DND-41 (cell line): ENCODE measurements at places on chromosomes 6 and 20.

DNA sequence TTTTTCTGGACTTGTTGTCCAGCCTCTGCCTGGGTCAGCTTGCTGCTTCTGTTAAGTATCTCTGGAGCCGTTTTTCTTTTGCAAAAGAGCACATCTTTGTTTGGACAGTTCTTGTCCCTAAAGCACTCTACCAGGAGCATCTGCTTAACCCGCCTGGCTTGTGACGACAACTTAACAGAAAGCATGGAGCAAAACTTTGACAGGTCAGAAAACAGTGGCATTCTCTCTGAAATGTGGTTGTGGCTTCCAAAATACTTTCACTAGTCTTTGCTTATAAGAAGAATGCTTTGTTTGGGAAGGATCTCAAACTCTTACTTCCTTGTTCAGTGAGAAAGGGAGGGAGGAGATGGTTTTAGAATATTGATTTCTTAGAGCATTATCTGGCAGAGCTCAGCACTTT is 47.6 kb downstream of the CD109 start:
- DNase-seq = no peak

DNA sequence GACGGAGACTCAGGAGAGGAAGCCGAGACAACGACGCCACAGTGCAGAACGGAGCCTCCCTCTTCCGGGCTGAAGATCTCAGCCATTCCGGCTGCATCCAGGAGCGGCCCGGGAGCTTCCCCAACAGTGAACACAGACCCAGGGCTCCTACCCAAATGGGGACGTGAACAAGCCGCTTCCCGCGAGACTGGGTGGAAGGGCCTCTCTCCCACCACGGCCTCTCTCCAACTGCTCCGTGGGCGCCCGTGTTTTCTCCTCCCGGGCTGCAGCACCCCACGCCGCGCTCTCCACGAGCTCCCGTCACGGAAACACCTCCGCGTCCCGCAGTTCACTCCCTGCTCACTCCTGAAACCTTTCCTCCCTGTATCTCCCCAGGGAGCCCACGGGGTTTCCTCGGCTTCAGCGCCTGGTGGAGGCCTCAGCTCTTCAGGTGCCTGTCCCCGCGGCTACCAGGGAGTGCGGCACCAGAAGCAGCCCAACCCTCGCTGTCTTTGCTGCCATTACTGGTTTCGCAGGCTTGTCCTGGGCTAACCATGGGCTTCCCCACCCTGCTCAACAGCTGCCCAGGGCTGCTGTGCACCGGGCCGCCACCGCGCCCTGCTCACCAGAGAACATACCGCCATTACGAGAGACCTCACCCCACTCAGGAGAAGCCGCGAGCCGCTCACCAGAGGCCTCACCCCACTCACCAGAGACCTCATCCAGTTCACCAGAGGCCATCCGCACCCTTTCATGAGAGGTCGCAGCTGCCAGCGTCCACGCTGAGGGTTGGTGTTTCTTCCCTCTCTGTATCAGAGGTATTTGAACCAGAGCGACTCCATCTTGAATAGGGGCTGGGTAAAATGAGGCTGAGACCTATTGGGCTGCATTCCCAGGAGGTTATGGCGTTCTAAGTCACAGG is 922.8 kb downstream of the QKI start:
- DNase-seq = no peak

DNA sequence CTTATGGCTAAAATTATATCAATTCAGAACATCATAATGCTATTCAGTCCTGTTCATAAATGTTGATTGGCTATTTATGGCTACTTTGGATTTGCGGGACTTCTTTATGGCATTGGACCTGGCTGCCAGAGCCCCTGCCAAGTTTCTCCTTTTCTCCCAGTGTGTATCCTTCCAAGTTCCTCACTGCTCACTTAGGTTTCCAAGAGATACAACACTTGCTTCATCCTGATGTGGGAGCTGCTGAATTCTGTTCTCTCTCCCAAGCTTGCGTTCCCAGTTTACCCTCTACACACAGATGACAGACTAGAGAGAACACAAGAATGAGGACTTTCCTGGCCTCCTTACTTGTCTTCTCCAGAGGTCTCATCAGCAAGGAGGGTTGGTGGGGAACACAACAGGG is 18.4 kb upstream of the DAAM2 start:
- no peak for DNase-seq

- no peak for DNase-seq
Measured at GRCh38 chr6:968791-969190, 275.9 kb upstream of the EXOC2 start.

DNA sequence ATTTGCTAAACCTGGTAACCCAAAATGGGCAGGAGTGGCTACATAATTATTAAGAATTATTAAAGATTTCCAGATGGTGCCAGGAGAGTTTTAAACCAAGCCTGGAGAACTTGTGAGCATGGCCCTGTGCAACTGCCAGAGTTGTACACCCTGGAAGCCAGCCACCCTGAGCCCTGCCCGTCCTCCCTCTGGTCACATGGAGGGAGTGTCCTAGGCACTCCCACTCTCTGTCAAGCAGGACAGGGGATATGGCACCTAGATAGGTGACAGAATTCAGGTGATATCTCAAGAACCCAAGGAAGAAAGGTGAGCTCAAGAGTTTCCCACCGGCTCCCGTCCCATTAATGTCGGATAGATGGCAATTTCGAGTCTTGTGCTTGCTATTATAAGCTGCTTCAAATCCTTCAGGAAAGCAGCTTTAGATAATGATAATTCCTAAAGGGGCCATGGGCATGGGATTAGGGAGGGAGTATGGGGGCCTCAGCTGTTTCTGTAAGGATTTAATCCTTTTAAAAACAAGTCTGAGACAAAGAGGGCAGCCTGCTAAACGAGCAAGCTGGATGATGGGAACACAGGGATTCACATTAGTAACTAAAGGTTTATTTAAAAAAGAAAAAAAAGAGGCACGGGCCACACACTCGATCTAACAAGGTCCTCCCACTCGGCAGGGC is 169.1 kb downstream of the BMP7 start:
- no peak for DNase-seq

- DNase-seq = peak; percentile 63
Measured at GRCh38 chr6:15441215-15441868, 195.5 kb downstream of the JARID2 start.

DNA sequence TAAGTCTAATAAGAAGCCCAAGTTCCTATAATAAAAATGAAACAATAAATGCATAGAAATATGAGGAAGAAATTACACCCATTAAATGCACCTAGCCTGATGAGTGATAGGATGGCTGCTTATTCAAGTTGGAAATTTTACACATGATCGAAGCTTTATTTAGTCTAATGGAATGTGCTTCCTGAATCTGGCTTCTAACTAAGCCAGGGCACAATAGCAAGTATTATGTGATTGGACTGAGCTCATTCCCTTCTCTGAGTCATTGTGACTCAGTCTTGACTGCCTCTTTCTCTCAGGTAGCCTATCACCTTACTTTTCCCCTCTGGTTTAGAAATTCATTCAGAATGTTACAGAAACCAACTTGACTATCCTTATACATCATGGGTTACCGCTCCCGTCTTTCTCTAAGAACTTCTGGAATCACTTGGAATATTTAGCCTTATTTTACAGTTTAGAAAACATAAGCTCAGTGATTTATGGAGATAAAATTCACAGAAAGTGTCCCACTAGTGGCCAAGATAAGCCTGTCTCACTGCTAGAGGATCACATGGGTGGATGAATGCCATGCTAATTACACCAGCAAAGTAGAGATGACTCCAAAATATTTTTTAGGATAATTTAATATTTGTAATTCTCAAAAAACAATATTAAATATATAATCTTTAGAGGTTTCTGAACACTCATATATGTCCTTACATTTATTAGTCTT is 505.3 kb upstream of the JAG1 start:
- no peak for DNase-seq

- no peak for DNase-seq
Measured at GRCh38 chr6:48567016-48567415, 456.0 kb upstream of the PTCHD4 start.

- no peak for DNase-seq
Measured at GRCh38 chr6:91098006-91098405, 511.1 kb upstream of the MAP3K7 start.

- DNase-seq = no peak
Measured at GRCh38 chr20:12171923-12172524, 254.3 kb downstream of the BTBD3 start.

DNA sequence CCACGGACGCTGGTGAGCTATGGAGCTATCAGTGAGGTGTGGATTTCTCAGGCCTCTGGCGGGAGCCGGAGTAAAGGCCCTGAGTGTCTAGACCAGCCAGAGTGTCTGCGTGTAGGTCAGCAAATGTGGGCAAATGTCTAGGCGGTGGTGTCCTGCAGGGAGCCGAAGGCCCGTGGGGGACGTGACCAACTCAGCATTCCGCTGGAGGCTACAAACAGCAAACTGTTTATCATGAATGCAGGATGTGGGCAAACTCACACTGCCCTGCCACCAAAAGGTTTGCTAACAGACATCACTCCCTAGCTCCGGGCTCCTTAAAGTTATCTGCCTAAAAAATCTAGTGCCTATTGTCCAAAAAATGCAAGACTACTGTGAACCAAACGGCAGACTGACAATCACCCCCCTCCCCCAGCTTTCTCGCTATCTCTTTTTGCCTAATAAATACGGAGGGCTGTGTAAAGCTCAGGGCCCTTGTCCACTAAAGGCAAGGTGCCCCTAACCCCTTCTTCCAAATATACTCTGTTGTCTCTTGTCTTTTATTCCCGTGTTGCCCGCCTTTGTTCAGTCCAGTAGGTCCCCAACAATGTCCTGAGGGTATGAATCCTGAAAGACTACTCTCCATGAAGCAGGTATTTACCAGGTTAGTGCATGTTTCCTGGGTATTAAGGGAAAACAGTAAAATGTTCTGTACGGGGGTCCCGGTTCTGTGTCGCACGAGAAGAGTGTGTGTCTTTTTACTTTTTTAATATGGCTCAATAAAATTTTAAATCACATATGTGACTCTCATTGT is 29.0 kb upstream of the AFDN start:
- DNase-seq = no peak

DNA sequence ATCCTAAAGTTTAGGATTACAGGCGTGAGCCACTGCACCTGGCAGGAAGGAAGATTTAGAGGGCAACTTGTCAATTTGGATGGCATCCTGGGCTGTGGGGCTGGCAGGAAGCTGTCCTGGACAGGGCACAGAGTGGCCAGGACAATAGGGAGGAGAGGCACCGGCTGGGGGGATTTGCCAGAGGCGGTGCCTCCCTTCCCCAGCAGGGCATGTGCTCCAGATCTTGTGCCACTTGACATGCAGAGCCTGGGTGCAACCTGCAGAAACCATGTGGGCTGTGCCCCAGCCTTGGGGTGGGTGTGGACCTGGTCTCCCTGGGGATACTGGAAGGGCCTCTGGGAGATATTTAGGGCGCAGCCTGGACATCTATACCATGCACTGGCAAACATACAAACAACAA is 58.6 kb upstream of the EEF1A1 start:
- DNase-seq = no peak

DNA sequence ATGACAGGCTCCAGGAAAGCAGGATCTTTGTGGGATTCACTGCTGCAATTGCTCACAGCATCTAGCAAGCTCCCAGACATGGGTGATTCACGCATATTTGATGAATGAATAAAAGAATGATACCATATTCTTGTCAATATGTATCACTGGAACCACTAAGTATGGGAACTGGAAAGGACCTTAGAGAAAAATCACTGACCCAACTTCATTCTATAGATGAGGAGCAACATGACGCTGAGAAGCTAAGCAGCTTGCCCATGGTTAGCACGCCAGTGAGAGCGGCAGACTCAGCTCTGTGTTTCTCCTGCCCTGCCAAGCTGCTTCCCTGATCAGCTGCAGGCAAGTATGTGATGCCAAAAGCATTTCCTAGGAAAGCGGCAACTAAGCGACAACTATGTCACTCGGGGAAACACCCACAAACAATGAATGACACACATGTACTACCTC is 66.8 kb downstream of the PPP1R3G start:
- no peak for DNase-seq

- no peak for DNase-seq
Measured at GRCh38 chr6:13920552-13920951, 4.2 kb upstream of the RNF182 start.

DNA sequence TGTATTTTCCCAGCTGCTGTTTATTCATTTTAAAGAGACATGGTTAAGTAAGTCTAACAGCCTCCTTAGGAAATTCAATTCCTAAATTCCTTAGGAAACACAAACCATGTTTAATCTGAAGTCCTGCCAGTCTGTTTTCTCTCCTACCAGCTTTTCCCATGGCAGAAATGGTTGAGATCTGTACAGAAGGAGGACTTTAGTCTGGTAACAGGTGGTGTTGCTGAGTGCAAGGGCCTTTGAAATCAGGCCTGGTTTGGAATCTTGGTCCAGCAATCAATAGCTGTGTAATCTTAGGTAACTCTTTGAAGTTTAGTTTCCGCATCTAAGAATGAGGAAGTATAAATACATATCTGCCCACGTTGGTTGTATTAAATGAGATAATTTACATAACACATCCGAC is 232.5 kb downstream of the LAMA2 start:
- no peak for DNase-seq

GRCh38 chr6:154932515-154933027 is 62.5 kb upstream of the TIAM2 start:
- no peak for DNase-seq

DNA sequence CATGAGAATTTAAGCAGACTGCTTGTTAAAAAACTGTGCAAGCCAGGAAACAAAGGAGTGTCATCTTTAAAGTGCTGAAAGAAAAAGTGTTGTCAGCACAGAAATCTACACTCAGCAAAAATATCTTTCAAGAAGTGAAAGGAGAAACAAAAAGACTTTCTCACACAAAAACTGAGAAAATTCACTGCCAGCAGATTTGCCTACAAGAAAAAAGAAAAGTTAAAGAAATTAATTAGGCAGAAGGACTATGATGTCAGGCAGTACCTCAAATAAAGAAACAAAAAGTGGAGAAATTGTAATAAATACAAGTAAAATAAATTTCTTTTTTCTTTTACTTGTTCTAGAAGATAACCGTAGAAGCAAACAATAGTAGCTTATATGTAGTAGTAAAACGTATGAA is 171.6 kb upstream of the CEP162 start:
- DNase-seq = no peak

DNA sequence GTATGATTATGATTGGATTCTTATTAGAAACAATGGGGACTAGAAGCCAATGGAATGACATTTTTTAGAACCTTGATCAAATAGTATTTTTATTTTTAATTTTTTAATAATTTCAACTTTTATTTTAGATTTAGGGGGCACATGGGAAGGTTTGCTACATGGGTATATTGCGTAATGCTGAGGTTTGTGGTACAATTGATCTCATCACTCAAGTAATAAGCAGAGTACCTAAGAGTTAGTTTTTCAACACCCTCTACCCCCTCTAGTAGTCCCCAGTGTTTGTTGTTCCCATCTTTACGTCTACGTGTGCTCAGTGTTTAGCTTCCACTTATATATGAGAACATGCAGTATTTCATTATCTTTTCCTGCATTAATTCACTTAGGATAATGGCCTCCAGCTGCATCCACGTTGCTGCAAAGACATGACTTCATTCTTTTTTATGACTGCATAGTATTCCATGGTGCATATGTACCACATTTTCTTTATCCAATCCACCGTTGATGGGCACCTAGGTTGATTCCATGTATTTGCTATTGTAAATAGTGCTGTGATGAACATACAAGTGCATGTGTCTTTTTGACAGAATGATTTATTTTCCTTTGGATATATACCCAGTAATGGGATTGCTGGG is 281.1 kb upstream of the MAN1A1 start:
- no peak for DNase-seq

GRCh38 chr6:5746053-5746758 is 260.5 kb downstream of the NRN1 start:
- peak; percentile 9 for DNase-seq

- DNase-seq = no peak
Measured at GRCh38 chr6:28747083-28747630, 176.6 kb downstream of the TRIM27 start.
